ENCODE measurements at places on chromosomes 7 and 10. TPM values are rescaled to one million over a fixed set of nuclear protein-coding genes. Genes with fewer than 3 reads are reported as not detected.

DNA sequence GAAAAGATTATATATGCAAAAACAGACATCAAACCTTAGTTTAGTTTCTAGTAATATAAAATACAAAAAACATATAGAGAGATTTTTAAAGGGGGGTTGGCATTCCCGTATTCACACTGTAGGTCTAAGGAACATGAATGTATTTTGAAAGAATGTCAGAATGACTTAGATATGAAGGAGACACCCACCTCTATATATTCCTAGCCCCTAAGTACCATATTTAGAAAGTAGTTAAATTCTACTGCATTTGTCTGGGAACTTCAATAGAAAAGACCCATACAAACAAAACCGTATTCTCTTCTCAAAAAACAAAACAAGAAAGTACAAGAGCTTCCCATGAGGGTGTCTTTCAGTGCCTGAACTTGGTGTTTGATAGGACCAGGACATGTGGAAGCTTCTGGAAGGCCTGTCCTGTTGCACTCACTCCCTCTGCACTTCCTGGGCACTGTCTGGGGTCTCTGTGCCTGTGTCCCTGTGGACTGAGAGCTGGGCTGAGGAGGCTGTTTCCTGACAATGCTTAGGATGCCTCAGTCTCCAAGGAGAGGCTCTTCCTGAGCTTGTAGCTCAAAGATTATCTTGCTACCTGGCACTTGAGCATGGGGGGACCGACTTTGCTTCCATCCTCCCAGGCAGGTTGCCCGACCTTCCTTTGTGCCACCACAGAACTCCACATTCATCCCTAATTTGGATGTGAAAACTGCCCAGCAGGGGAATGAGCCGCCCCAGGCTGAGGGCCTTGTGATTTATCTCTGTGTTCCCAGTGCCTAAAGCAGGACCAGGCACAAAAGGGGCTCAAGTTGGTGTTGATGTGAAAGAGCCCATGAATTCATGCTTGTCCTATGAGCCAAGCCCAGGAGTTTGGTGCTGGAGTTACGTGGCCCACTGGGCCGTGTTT, 44.4 kb upstream of the KLF6 start:
- no peak for ATAC-seq

MRLN gene
- 0.74 TPM for total RNA-seq

ADRA2A gene
- not detected for total RNA-seq

- no peak for ATAC-seq
Measured at GRCh38 chr10:68128015-68128414, 18.7 kb downstream of the MYPN start.

GRCh38 chr10:44178856-44179255, 206.0 kb downstream of the CXCL12 start:
- no peak for ATAC-seq

- no peak for ATAC-seq
Measured at GRCh38 chr7:4416396-4417056, 265.6 kb upstream of the FOXK1 start.

GRCh38 chr10:105837951-105838350, 1196.9 kb downstream of the SORCS3 start:
- ATAC-seq = peak; percentile 75

MRPL43 gene
- 50.1 TPM for total RNA-seq

DNA sequence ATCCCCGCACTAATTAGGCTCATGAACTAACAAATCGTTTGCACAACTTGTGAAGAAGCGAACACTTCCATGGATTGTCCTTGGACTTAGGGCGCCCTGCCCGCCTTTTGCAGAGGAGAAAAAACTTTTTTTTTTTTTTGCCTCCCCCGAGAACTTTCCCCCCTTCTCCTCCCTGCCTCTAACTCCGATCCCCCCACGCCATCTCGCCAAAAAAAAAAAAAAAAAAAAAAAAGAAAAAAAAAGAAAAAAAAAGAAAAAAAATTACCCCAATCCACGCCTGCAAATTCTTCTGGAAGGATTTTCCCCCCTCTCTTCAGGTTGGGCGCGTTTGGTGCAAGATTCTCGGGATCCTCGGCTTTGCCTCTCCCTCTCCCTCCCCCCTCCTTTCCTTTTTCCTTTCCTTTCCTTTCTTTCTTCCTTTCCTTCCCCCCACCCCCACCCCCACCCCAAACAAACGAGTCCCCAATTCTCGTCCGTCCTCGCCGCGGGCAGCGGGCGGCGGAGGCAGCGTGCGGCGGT, at the start of gene EMX2:
Gene EMX2 (plus strand): TSS at position 41 of the 519 bp plus-strand sequence. CDS start 522 bp downstream, outside the sequence.
- ATAC-seq = no peak

DLX5 gene
- total RNA-seq = not detected

CPED1 gene
- not detected for total RNA-seq

SPDYE9 gene
- total RNA-seq = not detected

DNA sequence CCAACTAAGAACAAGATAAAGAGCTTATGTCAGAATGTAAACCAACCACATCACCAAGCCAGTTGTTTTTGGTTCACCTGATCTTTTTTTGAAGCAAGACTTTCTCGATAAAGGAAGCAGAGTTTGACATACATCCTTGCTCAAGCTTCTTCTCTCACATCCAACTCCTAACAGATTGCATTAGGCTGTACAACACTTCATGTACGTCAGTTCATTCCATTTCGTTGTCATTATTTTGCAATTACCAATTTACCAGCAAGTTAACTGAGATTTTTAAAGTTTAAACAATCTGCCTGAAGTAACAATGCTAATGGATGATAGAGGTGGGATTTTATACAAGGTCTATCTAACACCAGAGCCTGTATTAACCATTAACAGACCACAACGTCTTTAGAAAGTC, 41.0 kb downstream of the NRAP start:
- no peak for ATAC-seq

NCF1 gene
- total RNA-seq = 0.24 TPM

DNA sequence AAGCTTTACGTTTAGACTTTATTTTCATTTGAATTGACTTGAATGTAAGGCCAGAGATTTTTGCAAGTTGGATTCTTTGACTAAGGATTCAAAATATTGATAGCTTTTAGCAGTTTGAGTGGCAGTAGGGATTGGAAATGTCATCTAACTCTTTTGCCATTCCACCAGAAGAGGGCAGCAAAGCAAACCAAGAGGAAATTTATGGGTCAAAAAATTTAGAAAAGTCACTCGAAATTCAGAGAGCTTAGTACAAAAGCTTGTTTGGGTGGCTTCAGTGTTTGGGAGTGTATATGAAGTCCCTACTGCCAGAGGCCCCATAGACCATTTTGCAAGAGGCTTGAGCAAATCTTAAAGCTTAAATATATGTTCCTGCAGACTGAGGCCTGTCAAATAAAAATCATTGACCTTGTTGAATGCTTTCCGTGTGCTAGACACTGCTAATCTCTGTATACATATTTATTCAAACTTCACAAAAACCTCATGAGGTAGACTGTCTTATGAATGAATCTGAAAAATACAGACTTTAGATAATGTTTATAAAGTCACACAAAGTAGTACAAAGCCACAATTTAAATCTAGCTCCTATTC, 44.6 kb upstream of the RSBN1L start:
- no peak for ATAC-seq

DNA sequence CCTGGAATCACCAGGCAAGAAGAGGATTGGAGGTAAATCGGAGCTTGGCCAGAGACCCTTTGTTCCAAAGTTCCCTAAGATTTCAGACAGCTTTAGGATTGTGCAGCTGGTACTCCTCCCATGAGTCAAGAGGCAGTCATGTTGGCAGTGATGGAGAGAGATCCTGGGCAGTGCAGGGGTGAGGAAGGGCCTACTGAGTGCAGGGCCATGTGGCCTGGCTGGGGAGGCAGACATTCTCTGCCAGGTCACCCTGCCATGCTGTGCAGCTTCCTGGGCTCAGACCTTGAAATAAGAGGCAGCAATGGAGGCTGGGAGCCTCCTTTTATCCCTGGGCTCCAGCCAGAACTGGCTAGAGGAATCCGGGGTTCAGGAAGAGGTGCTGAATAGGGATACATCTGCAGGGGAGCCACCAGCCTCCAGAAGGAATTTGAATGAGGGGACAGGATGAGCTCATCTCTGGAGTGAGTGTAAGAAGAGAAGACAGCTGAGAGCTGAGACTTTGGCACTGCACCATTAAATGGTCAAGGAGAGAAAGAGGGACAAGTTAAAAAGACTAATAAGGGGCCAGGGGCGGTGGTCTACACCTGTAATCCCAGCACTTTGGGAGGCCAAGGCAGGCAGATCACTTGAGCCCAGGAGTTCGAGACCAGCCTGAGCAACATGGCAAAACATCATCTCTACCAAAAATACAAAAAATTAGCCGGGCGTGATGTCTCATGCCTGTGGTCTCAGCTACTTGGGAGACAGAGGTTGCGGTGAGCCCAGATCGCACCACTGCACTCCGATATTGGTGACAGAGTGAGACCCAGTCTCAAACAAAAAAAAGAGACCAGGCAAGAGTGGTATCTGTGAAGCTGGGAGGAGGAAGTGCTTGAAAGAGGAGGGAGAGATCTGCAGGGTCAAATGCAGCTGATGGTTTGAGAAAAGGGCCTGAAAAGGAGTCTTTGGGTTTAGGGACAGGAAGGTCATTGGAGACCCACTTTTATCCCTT, 12.0 kb downstream of the SFTPD start:
- ATAC-seq = no peak

DNA sequence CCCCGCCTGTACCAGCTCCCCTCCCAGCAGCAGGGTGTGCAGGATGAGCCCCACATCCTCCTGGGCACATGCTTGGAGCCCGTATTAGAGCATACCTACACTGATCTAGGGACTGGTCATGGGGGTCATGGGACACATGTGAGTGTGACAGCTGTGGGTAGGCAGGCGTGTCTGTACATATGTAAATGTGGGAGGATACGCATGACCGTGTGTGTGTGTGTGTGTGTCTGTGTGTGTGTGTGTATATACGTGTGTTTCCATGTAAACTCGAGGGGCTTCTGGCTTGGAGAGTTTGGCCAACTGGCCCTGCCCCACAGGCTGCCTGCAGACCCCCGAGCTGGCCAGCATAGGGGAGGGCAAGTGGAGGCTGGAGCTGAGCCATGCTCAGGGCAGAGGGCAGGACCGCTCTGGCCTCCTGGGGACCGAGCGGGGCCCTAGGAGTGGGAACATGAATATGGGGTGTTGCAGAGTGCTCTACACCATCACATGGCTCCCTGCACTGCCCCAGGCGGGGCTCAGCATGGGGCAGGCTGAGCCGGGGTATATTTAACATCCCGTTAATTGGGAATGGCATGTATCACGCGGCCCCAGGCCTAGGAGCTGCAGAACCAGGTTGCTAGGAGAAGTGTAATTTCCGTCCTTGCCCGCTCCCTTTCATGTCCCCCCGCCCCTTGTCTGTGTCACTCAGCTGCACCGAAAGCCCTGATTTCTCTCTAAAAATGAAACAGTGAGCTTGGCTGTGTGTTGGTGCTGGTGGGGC, 152.7 kb upstream of the PCBD1 start:
- ATAC-seq = peak; percentile 26

ZMIZ2 gene
- total RNA-seq = 134 TPM

- ATAC-seq = no peak
Measured at GRCh38 chr10:49742683-49743463, 19.2 kb downstream of the OGDHL start.

- no peak for ATAC-seq
Measured at GRCh38 chr7:32224276-32224675, 154.1 kb upstream of the PDE1C start.

- ATAC-seq = no peak
Measured at GRCh38 chr7:129535896-129536295, 33.6 kb downstream of the SMKR1 start.

ASB10 gene
- total RNA-seq = not detected

- no peak for ATAC-seq
Measured at GRCh38 chr7:18165166-18165565, 137.5 kb upstream of the PRPS1L1 start.

MMD2 gene
- not detected for total RNA-seq

DNA sequence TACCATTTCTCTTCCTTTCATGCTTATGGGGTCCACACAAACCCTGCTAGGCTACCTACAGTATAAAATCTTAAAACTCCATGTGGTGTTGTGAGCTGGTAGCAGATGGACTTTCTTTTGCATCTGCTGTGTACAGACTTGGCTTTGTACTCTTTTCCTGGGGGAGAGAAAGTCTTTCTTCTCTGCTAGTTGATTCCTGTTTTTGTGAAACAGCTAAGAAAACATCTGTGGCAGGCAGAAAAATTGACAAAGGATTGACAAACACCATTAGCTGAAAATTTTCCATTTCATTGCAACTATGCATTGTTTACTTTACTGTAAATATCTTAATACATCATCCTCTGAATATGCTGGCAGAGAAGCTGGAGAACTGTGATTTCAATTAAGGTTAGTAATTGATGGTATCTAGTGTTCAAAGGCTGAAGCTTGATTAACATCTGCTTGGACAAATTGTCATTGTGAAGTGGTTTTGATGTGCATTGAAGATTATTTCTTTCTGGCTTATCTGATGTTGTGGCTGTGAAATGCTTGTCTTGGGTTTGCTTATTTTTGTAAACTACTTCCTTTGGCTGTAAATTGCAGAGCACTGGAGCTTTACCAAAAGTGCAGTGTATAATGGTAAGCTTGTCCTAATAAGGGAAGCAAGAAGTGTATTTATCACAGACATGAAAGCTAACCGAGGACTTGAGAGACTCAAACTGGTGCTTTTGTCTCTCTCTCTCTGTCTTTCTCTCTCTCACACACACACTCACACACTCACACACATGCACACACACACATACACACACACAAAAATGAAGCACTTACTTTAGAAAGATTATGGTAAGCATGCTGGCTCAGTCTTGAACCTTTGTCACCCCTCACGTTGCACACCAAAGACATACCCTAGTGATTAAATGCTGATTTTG, at the start of gene FOXP2:
Gene FOXP2 (plus strand): TSS at position 660 of the 908 bp plus-strand sequence. CDS start 11,697 bp downstream, outside the sequence.
- ATAC-seq = no peak

- no peak for ATAC-seq
Measured at GRCh38 chr10:84391326-84391725, 62.9 kb downstream of the CCSER2 start.

MUC12 gene
- 0.93 TPM for total RNA-seq

- ATAC-seq = no peak
Measured at GRCh38 chr7:106139265-106140251, 27.4 kb upstream of the SYPL1 start.

- ATAC-seq = no peak
Measured at GRCh38 chr7:107253599-107253998, 84.8 kb downstream of the HBP1 start.

- no peak for ATAC-seq
Measured at GRCh38 chr10:61316676-61317265, 136.4 kb downstream of the TMEM26 start.

ADAM22 gene
- 0.32 TPM for total RNA-seq

- no peak for ATAC-seq
Measured at GRCh38 chr10:126204320-126204719, 184.0 kb downstream of the ADAM12 start.

DNA sequence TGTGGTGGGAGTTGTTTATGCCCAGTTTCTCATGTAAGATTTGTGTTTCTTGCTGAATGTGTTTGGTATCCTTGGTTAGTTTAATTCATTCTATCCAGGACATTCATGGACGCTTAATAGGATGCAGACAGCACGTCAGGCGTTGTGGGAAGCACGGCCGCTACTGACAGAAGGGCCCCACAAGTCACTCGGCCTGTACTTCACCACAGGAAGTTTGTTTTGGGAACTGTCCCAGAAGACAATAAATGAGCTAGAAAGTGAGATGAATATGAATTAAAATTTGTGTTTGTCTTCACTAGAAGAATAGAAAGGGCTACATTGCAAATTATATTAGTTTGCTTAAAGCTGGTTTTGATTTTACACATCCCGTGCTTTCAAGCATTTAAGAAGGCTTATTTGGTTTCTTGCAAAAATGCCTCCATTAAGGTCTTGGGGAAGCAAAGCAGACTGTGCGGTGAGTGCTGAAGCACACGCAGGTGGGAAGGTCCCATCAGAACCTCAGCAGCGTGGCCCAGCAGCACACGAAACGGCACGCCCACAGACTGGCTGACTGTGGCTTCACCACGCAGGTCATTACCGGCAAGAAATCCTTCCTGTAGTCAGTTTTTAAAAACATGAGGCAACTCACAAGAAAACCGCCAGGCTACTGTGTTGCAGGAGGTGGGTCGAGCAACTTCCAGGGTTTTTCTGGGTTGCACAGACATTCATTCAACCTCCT, 74.1 kb downstream of the VIPR2 start:
- peak; percentile 92 for ATAC-seq

Measured in activated T-helper 17 cell treated with anti-CD3 and anti-CD28 coated beads, Interleukin-2, amount 50 U/mL, for 72 hours (primary cell).